Stimulated activated CD8-positive, alpha-beta memory T cell treated with anti-CD3 and anti-CD28 coated beads, Interleukin-15, amount 100 ng/mL, for 1 hour (primary cell): ENCODE measurements at places on chromosomes 3 and 15.

- no peak for DNase-seq
Measured at GRCh38 chr3:129827765-129828164, 65.7 kb downstream of the TMCC1 start.

DNA sequence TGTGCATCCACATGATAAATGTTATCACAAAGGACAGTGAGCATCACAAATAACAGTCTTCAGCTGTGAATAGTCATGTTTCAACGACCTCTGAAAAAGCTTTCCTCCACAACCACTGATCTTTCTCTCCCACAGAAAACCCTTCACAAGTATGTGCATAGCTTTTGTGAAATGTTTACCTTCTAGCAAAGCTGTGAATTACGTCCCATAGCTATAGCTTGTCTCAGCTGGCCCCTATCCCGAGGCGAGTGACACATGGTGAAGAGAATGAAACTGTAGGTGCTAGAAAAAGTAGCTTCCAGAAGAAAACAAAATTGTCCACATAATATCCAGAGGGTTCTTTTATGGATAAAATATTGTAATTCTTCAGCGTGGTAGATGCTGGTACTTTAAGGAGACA, 182.0 kb downstream of the FGF12 start:
- no peak for DNase-seq

DNA sequence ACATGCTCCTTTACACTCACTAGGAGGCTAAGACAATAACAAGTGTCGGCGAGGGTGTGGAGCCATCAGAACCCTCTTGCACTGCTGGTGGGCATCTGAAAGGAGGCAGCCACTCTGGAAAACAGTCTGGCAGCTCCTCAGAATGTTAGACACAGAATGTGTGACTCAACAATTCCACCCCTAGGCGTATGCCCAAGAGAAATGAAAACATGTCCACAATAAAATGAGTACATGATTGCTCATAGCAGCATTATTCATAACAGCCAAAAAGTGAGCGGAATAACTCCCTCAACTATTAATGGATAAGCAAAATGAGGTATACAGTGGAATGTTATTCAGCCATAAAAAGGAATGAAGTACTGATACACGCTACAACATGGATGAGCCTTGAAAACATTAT, 57.8 kb downstream of the WNT7A start:
- DNase-seq, result no peak

GRCh38 chr3:95407709-95408463, 1345.0 kb downstream of the NSUN3 start:
- no peak for DNase-seq

DNA sequence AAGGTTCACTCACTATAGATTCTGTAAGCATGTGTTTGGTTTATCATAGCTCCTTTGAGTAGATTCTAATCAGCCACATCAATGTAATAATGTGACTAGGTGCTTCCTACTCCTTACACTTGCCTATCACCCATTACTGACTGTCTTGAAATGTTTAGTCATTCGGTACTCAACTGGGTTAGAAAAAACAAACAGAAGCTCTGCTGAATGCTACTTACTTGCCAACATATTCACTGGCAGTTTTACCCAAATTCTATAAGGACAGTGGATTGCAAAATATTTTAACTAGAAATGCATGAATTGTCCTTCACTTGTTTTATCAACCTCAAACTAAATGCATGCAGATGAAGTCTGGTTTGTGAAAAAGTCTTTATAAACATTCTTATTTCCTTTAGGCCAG, 352.1 kb upstream of the ALCAM start:
- DNase-seq, result no peak

GRCh38 chr3:58965865-58966264, 84.0 kb downstream of the CFAP20DC start:
- DNase-seq, result no peak

DNA sequence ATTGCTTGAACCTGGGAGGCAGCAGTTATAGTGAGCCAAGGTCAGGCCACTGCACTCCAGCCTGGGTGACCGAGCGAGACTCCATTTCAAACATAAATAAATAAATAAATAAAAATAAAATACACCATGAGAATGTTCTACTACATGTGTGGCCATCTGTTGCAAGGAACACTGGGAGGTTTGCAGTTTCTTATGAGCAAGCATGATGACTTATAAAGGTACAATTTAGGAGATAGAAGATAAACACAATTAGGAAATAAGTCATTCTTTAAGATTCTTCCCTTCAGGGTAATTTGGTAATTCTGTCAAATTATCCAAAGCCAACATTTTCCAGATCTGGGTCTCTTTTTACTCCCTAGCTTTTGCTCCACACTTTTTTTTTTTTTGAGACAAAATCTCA, 13.4 kb downstream of the HTR3C start:
- no peak for DNase-seq

- no peak for DNase-seq
Measured at GRCh38 chr3:188943591-188943990, 228.2 kb upstream of the TPRG1 start.

DNA sequence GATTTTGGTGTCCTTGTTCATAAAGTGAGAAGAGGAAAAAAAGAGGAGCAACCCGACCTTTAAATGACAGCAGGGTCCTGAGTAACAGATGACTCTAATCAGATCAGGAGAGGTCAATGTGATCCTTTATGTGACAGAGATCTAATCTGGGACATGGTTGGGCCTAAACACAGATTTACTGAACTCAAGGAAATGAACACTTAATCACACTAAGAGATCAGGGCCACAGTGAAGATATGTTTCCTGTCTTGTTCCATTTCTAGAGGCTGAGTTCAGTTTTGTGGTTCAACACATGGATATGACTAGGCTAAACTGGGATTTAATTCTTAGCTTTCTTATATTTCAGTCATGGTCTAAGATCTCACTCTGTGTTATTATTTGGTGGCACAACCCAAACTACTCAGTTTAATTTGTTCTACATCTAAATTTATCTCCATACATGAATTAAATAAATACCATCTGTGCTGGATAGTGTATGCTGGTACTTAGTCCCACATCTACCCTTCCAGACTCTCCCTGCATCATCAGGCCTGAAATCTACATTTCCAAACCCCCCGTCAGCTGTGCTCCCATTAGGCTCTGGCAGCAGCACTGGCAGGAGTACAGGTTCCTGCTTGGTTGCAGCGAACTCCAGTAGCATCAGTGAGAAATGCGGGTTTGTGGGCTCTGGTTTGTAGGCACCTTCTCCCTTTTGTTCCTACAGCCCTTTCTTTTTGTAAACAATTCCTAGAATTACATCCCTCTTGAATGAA, 22.6 kb downstream of the SFMBT1 start:
- DNase-seq, result no peak

GRCh38 chr15:39172380-39173281, 408.2 kb upstream of the THBS1 start:
- no peak for DNase-seq

- no peak for DNase-seq
Measured at GRCh38 chr15:70234256-70234905, 136.7 kb upstream of the TLE3 start.

- no peak for DNase-seq
Measured at GRCh38 chr3:56754741-56755417, 46.9 kb downstream of the ARHGEF3 start.

GRCh38 chr3:156760333-156760732, 65.8 kb upstream of the LEKR1 start:
- DNase-seq, result no peak

DNA sequence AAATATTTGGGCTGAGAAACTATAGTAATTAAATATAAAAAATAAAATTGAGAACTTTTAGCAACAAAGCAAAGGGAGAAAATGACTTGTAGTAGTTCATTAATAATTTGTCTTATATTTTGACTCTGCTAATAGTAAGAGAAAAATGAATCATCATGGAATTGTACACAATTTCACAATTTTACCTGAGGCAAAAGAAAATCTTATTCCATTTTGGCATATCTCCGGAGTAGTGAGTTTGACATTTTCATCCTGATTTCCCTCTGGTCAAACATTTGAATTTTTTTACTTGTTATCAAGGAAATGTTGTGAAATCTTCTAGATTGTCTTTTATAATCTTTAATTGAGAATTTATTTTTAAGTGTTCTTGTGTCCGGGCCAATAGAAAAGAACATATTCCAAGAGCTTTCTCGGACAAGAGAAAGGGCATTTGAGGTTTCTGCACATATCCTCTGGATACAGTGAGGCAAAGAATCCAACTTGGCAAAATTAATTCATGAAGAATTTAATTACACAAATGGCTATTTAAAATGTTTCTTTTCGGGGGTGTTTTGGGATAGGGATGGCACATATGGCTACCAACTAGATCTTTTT, 89.3 kb upstream of the IGSF10 start:
- no peak for DNase-seq

DNA sequence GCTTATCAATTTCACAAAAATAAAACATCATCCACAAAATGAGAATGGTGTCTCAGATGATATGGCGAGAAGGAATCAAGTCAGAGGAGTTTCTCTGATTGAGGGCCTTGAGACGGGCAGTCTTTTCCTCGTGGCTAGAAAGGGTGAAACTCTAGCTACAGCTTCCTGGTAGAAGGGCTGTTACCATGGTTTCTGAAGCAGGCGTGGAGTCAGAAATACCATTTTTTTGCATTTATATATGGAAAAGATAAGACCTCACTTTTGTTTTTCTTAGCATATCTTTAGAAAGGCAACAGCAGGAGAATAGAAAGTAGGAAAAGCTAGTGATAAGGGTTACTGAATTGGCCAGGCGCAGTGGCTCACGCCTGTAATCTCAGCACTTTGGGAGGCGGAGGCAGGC, 17.3 kb upstream of the SAMD7 start:
- DNase-seq, result no peak

DNA sequence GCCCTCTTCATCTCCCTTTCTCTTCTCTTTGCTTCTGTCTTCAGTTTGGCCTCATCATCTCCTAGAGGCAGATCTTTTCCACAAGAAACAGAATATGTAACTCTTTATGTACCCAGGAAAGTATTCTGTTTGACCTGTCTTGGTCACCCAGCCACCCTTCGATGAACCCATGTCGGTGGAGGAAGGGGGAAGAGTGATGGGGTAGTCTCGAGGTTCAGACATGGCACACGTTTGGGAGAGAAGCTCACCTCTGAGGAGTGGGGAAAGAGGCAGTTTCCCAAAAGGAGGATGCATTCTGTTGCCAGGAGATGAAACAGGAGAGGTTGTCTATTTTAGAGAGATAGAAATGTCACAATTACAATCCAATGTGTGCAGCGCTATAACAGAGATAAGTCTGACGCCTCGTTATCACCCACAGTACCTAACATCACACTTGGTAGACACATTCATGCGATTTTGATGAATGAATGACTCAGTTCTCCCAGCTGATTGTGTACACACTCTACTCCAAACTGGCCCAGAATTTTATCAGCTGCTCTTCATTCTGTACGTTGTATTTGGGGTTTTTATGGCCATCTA, 722 bp upstream of the CCDC50 start:
- no peak for DNase-seq

DNA sequence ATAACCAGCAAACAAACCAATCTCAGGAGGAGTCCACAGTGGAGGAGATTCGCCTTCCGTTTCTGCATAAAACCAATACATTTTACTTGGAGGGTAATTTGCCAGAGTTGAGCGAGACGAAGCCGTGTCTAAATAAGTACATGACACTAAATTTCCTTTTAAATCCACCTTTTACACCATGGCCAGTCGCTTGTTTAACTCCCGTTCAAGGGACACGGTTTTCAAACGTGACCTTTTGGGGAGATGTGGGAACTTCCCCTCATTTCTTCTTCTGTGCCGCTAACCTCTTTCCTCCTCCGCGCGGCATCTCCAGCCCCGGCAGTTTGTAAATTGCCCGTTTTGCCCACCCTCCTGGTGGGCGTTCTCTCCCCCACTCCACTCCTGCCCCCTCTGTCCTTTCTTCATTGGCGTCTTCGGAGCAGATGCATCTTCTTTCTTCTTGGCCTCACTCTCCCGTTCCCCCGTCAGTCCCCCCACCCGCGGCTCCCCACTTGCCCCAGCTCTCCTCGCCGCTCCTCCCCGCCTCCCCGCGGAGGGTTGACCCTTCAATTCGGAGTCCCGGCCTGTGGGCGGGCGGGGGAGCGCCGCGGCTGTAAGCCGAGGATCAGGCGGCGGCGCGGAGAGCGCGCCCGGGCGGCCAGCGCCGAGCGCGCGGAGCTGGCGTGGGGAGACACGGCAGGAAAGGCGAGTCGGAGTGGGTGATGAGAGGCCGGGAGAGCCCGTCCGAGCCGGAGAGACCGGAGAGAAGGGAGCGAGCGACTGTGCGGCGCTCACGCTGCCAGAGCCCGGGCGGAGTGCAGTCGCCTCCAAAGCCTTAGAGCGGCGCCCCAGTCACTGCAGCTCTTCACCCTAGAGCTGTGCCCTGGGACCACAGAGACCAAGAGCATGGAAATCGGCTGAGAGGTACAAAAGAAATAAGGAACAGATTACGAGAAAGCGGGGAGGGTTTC, at the start of gene NLGN1:
Gene NLGN1, plus strand, starts transcription at position 584 of the 950 bp plus-strand sequence.
- no peak for DNase-seq

DNA sequence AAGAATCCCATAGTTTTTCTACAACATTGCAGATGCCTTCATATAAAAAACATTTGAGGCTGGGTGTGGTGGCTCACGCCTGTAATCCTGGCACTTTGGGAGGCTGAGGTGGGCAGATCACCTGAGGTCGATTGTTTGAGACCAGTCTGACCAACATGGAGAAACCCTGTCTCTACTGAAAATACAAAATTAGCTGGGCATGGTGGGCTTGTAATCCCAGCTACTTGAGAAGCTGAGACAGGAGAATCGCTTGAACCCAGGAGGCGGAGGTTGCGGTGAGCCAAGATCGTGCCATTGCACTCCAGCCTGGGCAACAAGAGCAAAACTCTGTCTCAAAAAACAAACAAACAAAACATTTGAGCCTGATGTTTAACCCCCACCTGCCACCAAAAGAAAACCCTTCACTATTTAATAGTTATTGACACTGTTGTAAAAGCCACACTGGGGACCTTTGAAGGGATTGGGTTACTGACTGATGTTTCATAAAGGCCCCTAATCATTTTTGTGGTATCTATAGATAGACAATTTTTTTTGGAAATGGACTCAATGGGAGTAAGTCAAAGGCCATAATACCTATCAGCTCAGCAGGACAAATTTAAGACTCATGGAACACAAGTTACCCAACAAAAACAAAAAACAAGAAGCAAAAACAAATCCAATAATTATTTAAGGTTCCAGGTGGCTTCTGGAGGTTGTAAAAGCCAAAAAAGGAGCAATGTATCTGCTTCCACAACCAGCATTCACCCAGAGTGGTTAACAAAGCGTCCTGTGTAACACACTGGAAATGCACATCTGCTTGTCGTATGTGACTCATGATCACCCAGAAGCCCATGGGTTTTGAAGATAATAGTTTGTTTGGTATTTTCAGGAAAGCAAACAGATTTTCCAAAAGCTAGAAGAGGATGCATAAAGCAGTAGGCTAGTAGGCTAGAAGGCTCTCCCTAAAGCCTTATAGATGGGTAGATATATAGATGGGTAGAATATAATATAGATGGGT, 41.2 kb downstream of the CDCP1 start:
- DNase-seq, result no peak

- no peak for DNase-seq
Measured at GRCh38 chr15:92159481-92159880, 234.2 kb upstream of the ST8SIA2 start.
